ENCODE measurements at places on chromosomes 2 and 18. TPM values are rescaled to one million over a fixed set of nuclear protein-coding genes. Genes with fewer than 3 reads are reported as not detected.

The HRH4 gene
- total RNA-seq = not detected

The LYG1 gene
- not detected for total RNA-seq

The GKN2 gene
- total RNA-seq = 10.5 TPM

The CFAP65 gene
- total RNA-seq = 5.8 TPM

The MTIF2 gene
- total RNA-seq = 23.4 TPM

The SMIM21 gene
- not detected for total RNA-seq

The SERPINB10 gene
- not detected for total RNA-seq

The ALPP gene
- 4.8 TPM for total RNA-seq

The CKAP2L gene
- 1.0 TPM for total RNA-seq

The ERICH2 gene
- 19.7 TPM for total RNA-seq

The LRRC30 gene
- total RNA-seq = not detected

The AGBL5 gene
- total RNA-seq = 10.5 TPM

The C1GALT1C1L gene
- not detected for total RNA-seq

All from upper lobe of left lung (tissue), 6 donors.